ENCODE measurements at places on chromosomes 13 and 19. TPM values are rescaled to one million over a fixed set of nuclear protein-coding genes. Genes with fewer than 3 reads are reported as not detected.

Gene S1PR5
- 2.0 TPM for total RNA-seq

Gene BRSK1
- 1.7 TPM for total RNA-seq

Gene AMER2
- not detected for total RNA-seq

Gene SIGLEC11
- not detected for total RNA-seq

Gene OSCAR
- 0.86 TPM for total RNA-seq

Gene ZNF714
- total RNA-seq: 1.5 TPM

Gene ZNF723
- total RNA-seq: not detected

Measured in placental pericyte (primary cell).